ENCODE measurements at places on chromosomes 12 and 14.
A peak's percentile ranks its signal among the peaks of the same experiment; 100 is the strongest.

DNA sequence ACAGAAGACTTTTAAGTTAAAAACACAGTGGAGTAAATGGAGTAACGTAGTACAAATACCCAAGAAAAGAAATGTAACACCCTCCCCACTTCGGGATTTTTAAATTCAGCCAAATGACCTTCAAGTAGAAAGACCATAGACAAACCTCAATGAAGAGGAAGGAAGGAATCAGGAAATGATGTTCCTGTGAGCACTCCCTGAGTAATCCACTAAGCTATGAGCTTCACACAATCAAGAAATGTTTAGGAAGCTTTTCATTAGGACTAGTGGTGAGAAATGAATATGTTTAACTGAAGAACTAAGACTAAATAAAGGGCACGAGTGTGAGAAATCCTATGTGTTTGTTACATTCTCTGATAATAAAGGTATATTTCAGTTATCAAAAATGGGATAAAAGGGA, 10.1 kb downstream of the TCL1A start:
- no peak for DNase-seq

DNA sequence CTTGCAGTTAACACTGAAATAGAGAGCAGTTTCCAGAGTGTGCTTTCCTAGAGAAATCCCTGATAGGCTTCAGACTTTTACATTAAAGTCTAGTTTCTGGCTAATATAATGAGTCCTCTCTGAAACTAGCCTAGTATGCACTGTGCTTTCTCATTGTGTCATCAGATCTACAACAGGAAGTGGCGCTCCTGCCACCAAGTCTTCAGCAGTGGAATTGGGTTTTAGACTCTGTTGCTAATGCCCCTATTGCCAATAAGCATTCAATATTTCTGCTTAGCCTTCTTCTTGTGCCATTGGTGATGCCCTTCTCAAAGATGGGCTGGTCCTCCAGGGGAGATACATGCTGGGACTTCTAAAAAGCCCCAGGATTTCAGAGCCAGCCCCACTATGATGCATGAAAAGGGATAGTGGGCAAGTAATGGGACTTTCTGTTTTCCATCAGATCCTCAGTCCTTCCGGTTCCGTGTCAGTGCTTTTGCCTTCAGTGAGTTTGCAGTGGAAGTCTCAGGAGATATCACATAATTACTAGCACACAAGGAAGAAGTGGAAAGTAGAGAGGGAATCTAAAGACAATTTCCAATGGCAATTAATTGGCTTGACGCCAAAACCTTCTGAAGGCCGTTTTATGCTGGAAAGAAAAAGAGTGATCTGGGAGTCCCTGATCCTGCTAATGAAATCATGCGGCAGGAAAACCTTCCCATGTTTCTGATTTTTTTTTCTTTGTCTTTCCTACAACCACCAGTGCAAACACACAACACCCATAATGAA, 50.0 kb downstream of the SSPN start:
- no peak for DNase-seq

DNA sequence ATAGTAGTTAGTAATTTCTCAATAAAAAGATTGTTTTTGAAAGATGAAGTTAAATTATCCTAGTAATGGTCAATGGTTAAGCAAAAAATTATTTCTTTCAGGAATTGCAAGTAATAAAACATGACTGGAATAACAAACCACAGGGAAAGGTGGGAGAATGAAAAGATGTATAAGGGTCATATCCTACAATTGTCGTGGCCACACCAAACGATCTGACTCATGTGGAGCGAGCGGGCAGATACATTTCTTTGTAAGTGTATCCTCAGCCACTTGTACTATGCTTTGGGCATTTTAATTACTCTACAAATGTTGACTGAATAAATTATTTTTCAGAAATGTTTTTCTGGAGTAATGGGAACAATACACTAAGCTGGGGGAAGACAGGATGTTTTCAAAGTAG, 45.5 kb downstream of the ACSM4 start:
- no peak for DNase-seq

DNA sequence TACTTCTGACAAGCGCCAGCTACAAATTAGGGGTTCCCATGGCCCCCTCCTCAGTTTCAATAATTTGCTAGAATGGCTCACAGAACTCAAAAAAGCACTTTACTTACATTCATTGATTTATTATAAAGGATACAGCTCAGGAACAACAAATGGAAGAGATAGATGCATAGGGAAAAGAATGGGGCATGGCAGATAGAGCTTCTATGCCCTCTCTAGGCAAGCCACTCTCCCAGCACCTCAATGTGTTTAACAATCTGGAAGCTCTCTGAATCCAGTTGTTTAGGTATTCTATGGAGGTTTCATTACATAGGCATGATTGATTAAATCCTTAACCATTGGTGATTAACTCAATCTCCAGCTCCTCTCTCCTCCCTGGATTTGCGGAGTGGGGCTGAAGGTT, 184.5 kb upstream of the DAAM1 start:
- no peak for DNase-seq

DNA sequence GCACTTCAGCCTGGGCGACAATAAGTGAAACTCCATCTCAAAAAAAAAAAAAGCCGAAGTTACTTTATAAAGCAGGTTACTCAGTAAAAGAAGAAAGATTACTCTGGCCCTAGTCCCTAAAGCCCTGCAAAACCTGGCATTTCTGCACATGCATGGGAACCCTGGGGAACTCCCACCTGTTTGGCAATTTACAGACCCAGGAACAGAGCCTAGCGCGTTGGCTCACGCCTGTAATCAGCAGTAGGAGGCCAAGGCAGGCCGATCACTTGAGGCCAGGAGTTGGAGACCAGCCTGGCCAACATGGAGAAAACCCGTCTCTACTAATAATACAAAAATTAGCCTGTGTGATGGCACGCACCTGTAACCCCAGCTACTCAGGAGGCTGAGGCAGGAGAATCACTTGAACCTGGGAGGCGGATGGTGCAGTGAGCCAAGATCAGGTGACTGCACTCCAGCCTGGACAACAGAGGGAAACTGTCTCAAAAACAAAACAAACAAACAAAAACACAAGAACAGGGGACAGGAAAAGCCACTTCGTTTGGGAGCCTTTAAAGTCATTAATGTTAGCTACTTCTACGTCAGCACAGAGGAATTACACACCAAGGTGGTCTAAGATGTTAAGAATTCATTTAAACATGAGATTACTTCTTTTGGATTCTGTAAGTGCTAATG, 34.1 kb upstream of the SPTSSA start:
- no peak for DNase-seq

DNA sequence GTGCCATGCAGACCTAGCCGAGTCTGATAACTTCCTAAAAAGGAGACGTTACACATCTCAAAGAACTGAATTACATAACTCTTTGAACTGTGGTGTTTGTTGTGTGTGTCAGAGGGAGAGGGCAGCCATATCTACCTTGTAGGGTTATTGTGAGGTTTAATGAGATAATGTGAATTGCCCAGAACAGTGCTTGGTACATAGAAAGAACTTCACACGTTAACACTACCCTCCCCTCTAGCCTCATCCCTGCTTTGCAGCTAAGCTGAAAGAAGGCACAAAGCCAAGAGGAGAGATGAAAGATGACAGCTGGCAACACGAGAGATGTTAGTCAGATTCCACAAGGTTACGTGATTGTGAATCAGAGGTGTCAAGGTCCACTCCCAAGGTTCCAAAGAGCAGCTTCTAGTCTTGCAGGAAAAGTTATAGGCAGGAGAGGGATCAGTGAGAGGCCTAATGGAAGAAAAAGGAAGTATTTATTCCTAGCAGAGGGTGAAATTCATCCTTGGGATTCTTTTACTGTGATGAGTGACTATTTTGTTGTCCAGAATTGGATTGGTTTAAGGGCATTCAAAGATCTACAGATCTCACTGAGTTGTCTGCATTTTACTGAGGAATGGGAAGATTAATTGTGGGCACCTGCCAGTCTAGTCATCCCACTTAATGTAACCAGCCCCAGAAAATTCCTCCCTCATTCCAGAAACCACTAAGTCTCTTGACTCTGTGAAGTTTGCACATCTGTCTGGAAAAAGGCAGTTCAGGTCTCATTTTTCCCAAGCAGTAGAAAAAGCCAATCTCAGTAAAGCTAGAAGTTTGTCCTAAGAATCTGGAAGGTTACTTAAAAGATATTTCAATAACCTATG, 25.9 kb upstream of the WNK1 start:
- peak; percentile 37 for DNase-seq

DNA sequence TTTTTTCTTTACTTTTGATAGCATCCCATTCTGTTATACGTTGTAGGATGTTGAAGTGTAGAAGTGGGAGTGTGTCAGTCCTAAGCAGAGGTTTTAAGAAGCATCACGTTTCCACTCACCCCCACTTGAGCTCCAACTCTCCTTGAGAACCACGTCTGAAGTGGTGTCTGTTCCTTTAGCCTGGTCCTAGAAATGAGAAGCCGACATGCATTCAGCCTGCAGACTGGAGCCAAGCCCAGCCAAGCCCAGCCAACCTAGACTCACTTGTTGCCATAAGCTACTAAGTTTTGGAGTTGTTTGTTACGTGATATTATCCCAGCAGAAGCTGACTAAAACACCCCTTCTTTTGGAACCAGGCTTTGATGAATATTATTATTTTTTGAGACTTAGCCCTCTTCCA, 4.4 kb upstream of the ELK3 start:
- DNase-seq = no peak

- DNase-seq = no peak
Observed at GRCh38 chr12:7175493-7175892, 14.0 kb upstream of the PEX5 start.

- DNase-seq = no peak
Observed at GRCh38 chr12:131357185-131357747, 353.6 kb upstream of the SFSWAP start.

DNA sequence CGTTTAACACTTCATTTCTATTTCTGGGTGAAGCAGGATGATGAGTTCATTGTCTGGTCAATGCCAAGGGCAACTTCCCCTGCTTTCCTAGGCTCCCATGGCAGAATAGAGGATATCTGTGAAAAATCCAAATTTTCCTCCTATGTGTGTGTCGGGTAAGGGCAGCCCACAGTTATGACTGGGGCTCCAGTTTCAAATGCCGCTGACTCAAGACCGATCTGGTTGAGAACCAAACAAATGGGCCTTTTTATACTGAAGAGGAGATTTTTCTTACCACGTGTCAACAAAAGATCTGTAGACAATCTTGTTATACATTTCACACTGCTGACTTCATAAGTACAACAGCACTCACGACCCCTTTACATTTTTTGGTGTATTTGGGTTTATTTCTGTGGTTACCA, 120.8 kb downstream of the CHST11 start:
- no peak for DNase-seq

- no peak for DNase-seq
Observed at GRCh38 chr14:21072031-21072473, 1.9 kb downstream of the ARHGEF40 start.

DNA sequence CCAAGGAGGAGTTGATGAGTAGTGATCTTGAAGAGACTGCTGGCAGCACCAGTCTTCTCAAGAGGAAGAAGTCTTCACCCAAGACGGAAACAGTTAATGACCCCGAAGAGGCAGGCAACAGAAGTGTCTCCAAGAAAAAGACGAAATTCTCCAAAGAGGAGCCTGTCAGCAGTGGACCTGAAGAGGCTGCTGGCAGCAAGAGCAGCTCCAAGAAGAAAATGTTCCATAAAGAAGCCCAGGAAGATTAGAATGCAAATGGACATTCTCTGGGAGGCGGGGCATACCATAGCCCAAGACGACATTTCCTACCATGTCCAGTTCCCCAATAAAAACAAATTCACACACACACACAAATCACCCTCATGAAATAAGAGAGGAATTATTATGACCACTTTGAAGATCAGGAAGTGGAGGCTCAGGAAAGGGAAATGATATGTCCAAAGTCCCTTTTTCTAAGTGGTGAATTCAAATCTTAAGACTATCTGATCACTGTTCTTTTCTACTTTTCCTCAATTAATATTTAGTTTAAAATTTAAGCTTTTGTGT, 131.8 kb downstream of the PAWR start:
- no peak for DNase-seq

DNA sequence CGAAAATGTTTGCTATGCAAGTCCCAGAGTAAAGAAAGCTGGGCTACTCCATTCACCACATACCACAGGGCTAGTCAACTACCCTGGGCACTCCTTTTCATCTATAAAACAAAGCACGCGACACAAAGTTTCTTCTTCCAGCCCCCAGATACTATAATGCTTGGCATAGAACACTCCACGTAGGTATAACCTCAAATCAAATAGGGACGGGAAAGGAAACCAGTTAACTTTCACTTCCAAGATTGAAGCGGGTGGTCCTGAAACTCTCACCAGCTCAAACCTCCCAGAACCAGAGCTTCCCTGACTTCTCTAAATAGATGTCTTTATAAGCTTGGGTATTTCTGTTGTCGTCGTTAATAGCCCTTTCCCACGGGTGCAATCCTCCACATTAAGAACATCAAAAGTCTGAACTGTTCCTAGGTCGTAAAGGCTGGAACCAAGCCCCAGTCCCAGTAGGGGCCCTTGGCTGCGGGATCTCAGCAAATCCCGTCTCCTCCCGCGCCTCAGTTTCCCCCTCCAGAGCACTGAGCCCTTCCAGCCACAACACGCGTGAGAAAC, 647 bp downstream of the LGMN start:
- DNase-seq = no peak

GRCh38 chr12:68406134-68406576, 74.0 kb upstream of the MDM1 start:
- no peak for DNase-seq

DNA sequence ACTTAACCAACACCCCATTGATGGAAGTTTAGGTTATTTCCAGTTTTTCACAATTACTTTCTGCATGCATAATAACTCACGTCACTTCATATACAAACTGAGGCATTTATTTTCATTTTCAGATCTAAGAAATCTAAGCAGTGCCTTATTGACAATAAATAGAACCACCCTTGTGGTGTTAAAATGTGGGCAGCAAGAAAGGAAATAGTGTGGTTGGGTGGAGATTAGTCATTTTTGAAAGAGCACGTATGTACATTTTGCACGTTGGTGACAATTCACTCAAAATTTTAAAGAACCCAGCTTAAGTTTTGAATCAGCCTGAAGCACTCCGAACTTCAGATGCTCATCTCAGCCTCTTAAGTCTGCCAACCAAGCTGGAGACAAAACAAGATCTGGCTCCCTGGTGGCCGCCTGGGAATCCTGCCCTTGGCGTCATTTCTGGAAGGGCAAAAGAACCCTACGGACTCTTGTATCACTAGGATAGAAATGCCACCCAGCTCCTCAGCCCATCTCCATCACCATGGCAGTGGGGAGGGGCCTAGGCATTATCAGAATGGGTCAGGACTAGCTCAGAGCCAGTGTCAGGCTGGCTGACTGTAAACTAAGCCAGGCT, 89.5 kb upstream of the BCL2L14 start:
- DNase-seq = peak; percentile 92

DNA sequence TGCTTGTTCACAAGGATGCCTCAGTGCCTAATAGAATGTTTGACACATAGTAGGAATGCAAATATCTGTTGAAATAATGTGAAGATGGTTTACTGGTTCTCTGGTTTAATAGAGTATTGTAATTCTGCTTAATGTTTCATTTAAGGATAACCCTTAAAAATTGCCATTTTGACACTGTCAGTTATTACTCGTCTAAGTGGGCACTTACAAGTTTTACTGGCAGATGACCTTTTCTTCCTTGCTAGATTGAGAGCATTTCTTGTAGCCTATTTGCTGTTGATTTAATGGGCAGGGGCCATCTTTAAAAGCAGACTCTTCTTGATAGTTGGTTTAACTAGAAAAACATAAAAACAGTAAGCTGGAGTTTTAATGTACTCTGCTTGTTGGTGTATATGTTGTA, 1.9 kb downstream of the TMEM263 start:
- no peak for DNase-seq

Data from CD4-positive, alpha-beta T cell treated with Interleukin-4 for 4 hours (primary cell).